ENCODE measurements at places on chromosomes 2 and 18. TPM values are rescaled to one million over a fixed set of nuclear protein-coding genes. Genes with fewer than 3 reads are reported as not detected.

DNA sequence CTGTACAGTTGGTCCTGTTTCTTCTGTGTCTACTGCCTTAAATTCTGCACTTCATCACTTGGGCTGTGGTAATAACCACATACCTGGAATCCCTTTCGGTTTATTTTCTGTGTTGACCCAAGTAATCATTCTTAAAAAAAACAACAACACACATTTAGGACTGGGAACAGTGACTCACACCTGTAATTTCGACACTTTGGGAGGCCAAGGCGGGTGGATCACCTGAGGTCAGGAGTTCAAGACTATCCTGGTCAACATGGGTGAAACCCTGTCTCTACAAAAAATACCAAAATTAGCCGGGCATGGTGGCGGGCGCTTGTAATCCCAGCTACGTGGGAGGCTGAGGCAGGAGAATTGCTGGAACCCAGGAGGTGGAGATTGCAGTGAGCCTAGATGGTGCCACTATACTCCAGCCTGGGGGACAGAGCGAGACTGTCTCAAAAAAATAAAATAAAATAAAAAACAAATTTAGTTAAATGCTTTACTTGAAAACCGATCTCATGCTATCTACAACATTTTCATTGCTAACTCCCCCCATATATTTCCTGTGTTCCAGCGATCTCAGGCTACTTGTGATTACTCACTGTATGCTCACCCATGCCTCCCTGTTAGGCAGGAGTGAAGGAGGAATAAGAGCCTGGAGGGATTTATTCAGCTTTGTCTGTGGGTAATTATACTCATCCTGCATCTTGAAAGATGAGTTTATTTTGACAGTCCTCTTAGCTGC, 18.2 kb downstream of the ACSL3 start:
- DNase-seq, result no peak

Gene HNMT
- total RNA-seq, result 18.5 TPM

Gene LIMS1
- 56.7 TPM for total RNA-seq

DNA sequence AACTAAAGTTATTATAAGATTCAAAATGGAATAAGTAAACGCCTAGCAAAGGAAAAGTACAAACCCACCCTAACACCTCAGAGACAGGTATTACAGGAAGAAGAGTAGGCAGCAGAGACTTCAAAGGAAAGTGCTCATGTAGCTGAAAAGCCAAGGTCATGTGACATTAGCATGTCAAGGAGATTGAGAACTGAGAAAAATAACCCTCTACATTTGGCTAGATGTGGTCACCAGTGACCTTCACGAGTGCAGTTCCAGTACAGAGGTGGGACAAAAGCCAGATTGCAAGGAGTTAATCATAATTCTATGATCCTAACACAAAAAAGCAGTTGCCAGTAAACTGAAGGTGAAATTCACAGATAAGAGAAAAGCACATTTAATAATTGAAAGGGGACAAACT, 252.7 kb downstream of the ZEB2 start:
- DNase-seq, result no peak

All from right cardiac atrium (tissue), 5 donors.